Activated CD8-positive, alpha-beta T cell treated with anti-CD3 and anti-CD28 coated beads, Interleukin-2, amount 10 ng/mL, durations not matched to agents 7 days and 5 days (primary cell): ENCODE measurements at places on chromosomes 13 and 19. TPM values are rescaled to one million over a fixed set of nuclear protein-coding genes. Genes with fewer than 3 reads are reported as not detected.

Gene GYS1
- 57.9 TPM for total RNA-seq

Gene MAMSTR
- total RNA-seq, result 0.79 TPM

Gene GPR183
- 5.2 TPM for total RNA-seq

Gene YJEFN3
- 10.0 TPM for total RNA-seq

Gene KLK15
- total RNA-seq, result not detected

Gene CPB2
- total RNA-seq, result not detected

Gene ZNF534
- total RNA-seq, result not detected

GRCh38 chr13:44620057-44620456, 43.9 kb upstream of the TSC22D1 start:
- peaks cover 13% of the 10 kb centered on the region for H3K27me3 ChIP-seq
- no peaks in the 10 kb centered on the region for H3K4me1 ChIP-seq
- DNase-seq, result no peak

DNA sequence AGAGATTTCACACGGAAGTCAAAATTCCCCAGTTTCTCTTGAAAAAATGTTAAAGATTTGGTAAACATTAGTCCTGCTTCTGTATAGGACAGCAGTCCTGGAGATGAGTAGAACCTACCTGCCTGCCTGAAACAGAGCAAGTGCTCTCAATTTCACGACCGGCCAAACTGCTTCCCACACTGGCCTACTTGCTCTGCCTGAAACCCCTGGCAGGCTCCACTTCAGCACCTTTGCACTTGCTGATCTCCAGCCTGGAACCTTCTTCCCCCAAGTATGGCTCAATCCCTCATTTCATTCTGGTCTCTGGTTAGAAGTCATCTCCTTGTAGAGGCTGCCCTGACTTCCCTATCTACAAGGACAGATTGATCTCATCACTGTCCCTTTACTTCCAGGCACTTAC, 271.4 kb downstream of the DLEU7 start:
- H3K4me3 ChIP-seq, result no peak overlapping the region
- DNase-seq, result no peak
- H3K27ac ChIP-seq, result no peak overlapping the region
- H3K4me1 ChIP-seq, result no peaks in the 10 kb centered on the region

- no peaks in the 10 kb centered on the region for H3K27me3 ChIP-seq
- no peak for DNase-seq
- H3K36me3 ChIP-seq, result no peaks in the 10 kb centered on the region
- peaks cover 13% of the 10 kb centered on the region for H3K4me1 ChIP-seq
- H3K27ac ChIP-seq, result no peak overlapping the region
- H3K4me3 ChIP-seq, result no peak overlapping the region
Observed at GRCh38 chr19:14187561-14187960, 18.4 kb downstream of the ADGRL1 start.

DNA sequence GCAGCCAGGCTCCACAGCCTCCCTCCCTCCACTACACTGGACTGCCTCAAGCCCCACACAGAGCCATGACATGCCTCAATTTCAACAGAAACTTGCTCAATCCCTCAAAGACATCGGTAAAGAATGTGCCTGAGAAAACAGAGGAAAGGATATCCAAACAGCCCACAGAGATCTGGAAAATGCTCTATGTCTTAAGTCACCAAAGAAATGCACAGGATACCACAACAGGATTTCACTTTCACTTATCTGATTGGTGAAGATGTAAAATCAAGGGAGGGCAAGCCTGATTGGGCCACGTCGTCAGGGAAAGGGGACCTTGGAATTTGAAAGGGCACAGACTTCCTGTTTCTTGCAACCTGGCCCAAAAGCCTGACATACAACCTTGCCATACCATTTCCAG, 14.2 kb downstream of the CACNA1A start:
- H3K36me3 ChIP-seq, result no peaks in the 10 kb centered on the region
- H3K27ac ChIP-seq, result no peak overlapping the region
- no peak for DNase-seq
- no peaks in the 10 kb centered on the region for H3K4me1 ChIP-seq
- H3K4me3 ChIP-seq, result no peak overlapping the region
- H3K27me3 ChIP-seq, result no peaks in the 10 kb centered on the region

GRCh38 chr19:19059837-19060611, 3.8 kb upstream of the SLC25A42 start:
- H3K4me1 ChIP-seq, result peaks cover 14% of the 10 kb centered on the region
- H3K36me3 ChIP-seq, result peaks cover 11% of the 10 kb centered on the region
- no peak overlapping the region for H3K27ac ChIP-seq
- DNase-seq, result no peak

DNA sequence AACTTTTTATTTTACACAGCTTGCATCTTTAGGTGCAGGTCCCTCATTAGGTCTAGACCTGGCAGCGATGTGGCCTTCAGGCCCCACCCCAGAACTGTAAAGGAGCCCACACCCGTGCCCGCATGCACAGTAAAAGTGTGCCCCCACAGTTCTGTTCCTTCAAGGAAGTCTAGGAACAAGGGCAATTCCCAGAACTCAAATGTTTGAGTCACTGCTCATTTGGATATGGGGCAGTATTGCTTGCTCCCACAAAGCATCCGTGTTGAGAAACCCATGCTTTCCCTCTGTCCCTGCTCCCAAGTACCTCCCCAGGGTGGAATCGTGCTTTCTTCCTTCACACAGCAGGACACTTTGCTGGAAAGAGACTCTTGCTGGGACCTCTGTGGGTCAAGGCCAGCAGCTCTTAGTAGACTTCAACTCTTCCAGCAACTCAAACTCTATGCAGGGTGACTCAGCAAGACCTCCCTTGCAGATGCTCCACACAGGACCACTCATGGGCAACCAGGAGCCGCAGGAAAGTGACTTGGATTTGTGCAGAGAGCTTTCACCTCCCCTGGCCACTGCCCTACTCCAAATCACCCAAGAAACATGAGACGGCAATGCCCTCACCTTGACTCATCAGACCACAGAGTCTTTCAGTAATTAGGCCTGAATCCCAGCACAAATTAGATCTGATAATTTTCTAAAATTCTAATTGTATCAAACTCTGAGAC, 12.3 kb downstream of the SLC7A1 start:
- no peak for DNase-seq
- no peaks in the 10 kb centered on the region for H3K27me3 ChIP-seq
- H3K4me3 ChIP-seq, result no peak overlapping the region
- no peak overlapping the region for H3K27ac ChIP-seq
- H3K4me1 ChIP-seq, result peaks cover 21% of the 10 kb centered on the region

DNA sequence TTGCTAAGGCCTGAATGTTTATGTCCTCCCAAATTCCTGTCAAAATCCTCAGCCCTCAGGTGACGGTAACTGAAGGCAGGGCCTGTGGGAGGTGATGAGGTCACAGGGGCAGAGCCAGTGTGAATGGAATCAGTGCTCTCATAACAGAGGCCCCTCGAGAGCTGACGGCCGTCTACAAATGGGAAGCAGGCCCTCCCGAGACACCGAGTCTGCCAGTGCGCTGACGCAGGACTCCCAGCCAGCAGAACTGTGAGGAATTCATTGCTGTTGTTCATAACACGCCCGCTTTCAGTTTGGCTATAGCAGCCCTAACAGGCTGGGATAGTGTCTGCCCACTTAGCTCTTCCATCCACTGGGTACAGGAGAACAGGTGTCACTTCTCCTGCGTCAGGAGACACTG, 41.2 kb downstream of the CARS2 start:
- H3K27me3 ChIP-seq, result no peaks in the 10 kb centered on the region
- H3K4me3 ChIP-seq, result no peak overlapping the region
- H3K27ac ChIP-seq, result no peak overlapping the region
- no peaks in the 10 kb centered on the region for H3K4me1 ChIP-seq

GRCh38 chr13:27193496-27193895, 21.9 kb upstream of the USP12 start:
- peaks cover 9% of the 10 kb centered on the region for H3K4me1 ChIP-seq
- H3K27me3 ChIP-seq, result no peaks in the 10 kb centered on the region
- H3K27ac ChIP-seq, result no peak overlapping the region
- peaks cover 1% of the 10 kb centered on the region for H3K36me3 ChIP-seq
- DNase-seq, result no peak
- H3K4me3 ChIP-seq, result no peak overlapping the region

- no peak for DNase-seq
- no peaks in the 10 kb centered on the region for H3K27me3 ChIP-seq
- H3K4me3 ChIP-seq, result no peak overlapping the region
- H3K27ac ChIP-seq, result peak overlapping the region; percentile 46
Observed at GRCh38 chr19:29708554-29709439, 6.3 kb downstream of the C19orf12 start.

DNA sequence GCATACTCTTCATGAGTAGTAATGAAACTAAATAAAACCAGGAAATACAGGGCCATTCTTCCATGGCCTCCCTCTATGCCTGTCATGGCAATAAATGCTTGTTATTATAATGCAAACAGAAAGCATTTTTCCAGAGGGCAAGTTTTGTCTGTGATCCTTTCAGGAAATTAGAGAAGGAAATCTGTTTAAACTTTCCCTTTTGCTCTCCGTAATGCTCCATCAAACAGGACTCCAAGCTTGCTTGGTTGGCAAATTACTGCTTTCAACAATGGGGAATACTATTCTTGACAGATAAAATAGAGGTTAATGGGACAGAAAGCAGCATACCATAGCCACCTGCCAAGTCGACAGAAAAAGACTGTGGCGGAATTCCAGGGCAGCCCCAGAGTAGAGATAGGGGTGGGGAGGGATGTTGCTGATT, 252.5 kb downstream of the LHFPL6 start:
- peaks cover 4% of the 10 kb centered on the region for H3K27me3 ChIP-seq
- no peak for DNase-seq
- H3K4me1 ChIP-seq, result no peaks in the 10 kb centered on the region
- no peaks in the 10 kb centered on the region for H3K36me3 ChIP-seq
- H3K27ac ChIP-seq, result no peak overlapping the region

DNA sequence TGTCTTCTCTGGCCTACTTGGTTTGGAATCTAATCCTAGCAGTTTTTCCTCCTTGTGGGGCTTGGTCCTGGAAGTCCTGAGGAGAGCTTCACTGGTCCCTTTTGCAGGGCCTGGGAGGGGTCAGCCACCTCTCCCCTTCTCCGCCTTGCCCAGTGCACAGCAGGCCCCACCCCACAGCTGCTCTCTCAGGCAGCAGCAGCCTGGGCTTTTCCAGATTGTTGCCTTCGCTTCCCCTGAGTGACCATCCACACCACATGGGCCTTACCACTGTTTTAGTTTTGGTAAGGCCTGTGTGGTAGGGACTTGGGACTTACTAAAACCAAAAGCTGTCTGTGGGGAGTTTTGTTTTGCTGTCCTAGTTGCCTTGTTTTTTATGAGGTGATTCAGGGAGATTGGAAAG, 11.5 kb downstream of the MPHOSPH8 start:
- H3K4me3 ChIP-seq, result no peak overlapping the region
- no peaks in the 10 kb centered on the region for H3K4me1 ChIP-seq
- H3K27me3 ChIP-seq, result no peaks in the 10 kb centered on the region
- no peak for DNase-seq
